ENCODE measurements at places on chromosomes 2 and 18.

- no peak for DNase-seq
Observed at GRCh38 chr2:176187899-176188773, at the start of gene HOXD1. Gene HOXD1, plus strand, starts transcription at chr2:176188668. Its CDS starts 134 bp downstream, at chr2:176188802.

DNA sequence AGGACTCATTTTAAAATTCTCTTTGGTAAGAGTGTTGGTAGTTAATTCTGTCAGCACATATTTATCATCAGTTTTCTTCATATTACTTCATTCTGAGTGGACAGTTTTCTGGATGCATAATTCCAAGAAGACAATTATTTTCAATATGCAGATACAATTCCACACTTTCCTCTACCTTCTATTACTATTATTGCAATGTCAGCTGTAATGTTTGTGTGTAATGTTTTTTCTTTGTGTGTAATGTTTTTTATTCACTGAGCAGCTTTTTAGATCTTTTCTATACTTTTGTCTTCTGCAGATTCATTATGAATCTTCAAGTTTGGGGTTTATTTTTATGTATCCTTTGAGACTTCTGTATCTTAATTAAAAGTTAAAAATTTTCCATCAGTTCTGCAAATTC is 264.0 kb upstream of the VRK2 start:
- DNase-seq, result no peak

DNA sequence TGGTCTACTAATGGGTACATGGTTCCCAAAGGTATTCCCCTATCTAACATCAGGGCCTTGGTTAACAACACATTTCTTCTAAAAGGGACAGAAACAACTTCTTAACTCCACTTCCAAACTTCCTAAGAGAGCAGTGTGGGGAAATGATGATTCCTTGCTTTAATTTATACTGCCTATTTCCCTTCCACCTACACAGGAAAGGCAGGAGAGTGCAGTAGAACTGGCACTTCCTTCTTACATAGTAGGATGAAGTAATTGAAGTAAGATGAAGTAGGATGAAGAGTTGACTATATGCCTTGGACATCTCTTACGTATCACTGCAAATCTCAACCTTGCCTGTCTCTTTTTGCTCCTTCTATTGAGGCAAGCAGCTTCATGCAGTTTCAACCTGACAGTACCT is 54.7 kb downstream of the CD28 start:
- no peak for DNase-seq

GRCh38 chr2:197920088-197920487 is 115.7 kb downstream of the PLCL1 start:
- DNase-seq, result no peak

- DNase-seq, result no peak
Observed at GRCh38 chr2:173239644-173240043, 115.0 kb upstream of the CDCA7 start.

DNA sequence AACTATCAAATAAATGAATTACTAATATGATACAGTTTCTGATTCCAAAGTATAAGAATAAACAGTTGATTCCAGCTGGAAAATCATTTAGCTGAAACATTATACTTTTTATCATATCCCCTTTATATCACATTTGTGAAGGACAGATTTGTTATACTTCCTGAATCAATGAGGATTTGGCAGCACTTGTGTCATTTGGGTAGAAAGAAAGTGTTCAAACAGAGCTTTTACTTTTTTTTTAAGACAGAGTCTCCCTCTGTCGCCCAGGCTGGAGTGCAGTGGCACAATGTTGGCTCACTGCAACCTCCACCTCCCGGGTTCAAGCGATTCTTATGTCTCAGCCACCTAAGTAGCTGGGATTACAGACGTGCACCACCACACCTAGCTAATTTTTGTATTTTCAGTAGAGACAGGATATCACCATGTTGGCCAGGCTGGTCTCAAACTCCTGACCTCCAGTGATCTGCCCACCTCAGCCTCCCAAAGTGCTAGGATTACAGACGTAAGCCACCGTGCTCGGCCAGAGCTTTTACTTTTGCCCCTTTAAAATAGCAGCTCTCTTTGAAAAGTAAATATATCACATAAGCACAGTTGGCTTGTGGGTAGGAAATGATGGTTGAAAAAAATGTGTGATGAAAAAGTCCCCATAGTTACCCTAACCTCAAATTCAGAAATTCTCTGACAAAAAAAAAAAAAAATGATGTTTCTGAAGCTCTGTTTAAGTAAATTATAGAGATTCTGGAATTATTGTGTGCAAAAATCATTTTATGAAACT is 95.2 kb downstream of the DTNA start:
- no peak for DNase-seq

DNA sequence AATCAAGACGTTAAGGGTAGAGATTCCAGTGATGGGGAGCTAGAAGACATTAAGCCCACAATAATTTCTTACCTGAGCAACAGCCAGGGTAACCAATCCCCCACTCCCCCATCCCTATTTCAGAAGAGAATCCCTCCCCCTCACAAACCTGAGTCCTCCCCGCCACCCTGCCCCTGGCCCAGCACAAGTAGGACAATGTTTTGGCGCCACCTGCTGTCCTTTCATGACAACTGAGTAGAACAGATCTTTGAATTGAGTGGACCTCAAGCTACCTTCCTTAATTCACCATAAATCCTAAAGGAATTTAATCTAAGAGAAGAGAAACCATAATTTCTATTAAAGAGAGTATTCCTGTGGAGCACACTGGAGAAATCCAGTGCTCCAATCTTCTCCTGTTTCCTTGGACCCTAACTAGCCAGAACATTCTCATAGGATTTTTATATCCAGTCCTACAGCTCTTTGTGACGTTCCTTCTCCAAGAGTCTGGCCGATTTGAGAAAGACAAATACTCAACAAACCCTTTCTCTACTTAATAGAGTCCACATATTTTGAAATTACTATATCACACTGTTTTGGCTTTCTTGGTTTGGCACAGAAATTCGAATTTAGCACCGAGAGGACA is 41.1 kb downstream of the NHEJ1 start:
- DNase-seq, result peak; percentile 27

DNA sequence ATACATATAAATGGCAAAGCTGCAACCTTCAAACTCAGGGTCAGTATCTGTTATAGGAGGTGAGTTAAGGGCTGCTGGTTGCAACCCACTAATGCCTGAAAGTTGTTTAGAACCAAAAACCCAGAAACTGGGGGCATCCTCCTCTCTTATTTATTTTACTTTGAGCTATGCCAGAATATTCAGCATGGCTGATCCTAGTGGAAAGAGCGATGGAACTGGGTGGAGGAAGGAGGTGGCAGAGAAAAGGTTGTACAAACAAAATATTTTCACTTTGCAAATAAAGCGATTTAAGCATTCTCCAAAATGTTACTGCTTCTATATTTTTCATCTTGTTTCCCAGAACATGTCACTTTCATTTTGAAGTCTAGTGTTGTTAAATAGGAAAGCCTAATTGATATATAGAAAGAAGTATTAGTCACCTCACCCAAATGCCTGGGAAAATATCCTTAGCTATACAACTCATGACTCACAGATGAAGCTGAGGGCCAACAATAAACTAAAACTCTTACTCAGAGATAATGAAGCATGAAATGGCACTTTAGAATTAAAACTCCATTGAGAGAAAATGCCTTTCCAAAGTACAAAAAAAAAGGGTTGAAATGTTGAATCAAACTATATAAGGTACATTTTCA is 251.4 kb upstream of the UBE2E3 start:
- no peak for DNase-seq

GRCh38 chr2:197950724-197951123 is 146.3 kb downstream of the PLCL1 start:
- no peak for DNase-seq
